ENCODE measurements at places on chromosomes 16 and 17.

DNA sequence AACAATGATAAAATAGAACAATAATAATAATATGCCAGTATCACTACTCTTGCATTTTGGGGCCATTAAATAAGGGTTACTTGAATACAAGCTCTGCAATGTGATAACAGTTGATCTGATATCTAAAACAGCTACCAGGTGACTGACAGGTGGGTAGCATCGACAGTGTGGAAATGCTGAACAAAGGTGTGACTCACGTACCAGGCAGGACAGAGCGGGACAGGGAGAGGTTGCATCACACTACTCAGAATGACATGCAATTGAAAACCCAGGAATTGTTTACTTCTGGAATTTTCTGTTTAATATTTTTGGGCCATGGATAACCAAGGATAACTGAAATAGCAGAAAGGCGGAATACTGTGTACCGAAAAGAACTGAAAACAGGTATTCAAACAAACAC, 15.8 kb upstream of the ZNF19 start:
- no peak for DNase-seq

GRCh38 chr16:30499284-30499683, 26.7 kb downstream of the ITGAL start:
- DNase-seq = no peak

DNA sequence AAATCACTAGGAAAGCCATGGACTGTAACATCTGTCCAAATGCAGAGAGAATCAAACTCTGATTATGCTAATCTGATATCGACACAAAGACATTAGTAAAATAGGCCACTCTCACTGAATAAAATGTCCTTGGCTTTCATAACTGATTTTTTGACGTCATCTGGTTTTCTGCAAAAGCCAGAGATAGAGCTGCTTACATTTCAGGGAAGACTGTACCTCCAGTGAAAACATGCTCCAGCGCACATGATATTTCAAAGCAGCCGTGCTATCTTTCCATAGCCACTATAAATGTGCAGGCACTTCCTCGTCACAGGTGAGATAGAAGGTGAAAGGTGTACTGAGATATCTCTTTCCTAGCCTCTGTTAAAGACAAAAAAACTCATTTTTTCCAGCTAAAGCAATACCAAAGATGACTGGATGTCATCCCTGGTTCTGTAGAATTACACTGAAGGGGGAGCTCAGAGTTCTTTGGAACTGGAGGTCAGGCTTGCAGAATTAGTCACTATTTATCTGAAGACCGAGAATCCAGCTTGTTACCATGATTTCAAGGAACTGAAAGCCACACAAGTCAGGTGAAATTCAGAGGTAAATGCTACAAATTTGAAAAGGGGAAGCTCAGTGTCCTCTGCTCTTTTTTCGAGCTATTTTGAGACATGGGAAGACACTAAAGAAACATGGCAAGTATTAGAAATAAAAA, 249.5 kb downstream of the CA10 start:
- DNase-seq = no peak

DNA sequence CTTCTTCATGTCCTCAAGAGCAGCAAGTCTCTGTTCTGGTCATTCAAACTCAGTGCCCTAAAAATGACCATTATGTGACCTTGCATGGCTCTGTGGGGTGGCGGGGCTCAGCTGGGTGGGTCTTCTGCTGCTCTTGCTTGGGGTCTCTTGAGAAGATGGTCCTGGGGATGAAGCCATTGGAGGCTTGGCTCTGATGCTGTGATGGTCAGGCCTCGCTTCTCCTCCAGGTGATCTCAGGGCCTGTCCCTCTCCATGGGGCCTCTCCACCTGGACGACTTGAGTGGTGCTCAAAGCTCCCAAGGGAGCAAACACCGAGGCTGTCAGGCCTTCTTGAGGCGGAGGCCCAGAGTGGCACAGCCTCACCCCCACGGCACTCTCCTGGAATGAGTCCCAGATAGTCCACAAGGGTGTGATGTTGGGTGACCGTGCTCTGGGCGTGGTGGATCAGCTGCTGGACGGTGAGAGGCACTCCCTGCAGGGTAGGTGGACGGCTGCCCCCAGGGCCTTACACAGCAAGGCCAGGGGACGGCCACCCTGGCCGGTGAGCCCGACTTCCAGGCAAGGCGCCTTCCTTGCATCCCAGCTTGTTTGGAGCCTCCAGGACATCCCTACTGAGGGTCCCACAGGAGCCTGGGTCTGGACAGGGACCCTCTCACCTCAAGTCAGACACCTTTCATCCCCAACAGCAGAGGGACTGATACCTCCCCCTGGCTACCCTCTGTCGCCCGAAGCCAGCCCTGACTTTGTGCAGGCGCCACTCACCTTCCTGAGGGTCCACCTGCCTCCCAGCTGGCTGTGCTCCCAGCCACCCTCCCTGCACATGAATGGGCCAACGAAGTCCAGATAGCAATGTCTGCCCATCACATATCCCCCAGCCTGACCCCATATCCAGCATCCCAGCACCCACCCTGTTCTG, 48.7 kb downstream of the USP22 start:
- no peak for DNase-seq

GRCh38 chr16:85335584-85336491, 223.6 kb upstream of the CIBAR2 start:
- DNase-seq = no peak

DNA sequence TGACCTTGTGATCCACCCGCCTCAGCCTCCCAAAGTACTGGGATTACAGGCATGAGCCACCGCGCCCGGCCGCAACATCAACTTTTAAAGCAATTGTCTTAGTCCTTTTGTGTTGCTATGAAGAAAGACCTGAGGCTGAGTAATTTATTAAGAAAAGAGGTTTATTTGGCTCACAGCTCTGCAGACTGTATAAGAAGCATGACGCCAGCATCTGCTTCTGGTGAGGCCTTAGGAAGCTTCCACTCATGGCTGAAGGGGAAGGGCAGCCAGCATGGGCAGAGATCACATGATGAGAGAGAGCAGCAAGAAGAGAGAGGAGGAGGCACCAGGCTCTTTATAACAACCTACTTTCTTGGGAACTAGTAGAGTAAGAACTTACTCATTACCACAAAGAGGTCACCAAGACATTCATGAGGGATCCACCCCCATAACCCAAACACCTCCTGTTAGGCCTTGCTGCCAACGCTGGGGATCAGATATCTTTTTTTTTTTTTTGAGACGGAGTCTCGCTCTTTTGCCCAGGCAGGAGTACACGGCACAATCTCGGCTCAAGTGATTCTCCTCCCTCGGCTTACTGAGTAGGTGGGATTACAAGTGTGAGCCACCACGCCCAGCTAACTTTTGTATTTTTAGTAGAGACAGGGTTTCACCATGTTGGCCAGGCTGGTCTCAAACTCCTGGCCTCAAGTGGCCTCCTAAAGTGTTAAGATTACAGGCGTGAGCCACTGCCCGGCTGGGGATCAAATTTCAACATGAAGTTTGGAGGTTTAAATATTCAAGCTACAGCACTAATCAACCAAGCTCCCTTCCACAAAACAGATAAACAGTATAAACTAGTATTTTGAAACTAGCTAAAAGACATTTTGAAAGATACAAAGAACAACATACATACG, 21.4 kb upstream of the GPT2 start:
- no peak for DNase-seq

- no peak for DNase-seq
Observed at GRCh38 chr16:73846007-73846330, 450.6 kb upstream of the PSMD7 start.

GRCh38 chr17:44565866-44566443, 8.7 kb downstream of the FZD2 start:
- no peak for DNase-seq

- no peak for DNase-seq
Observed at GRCh38 chr17:63798572-63799106, 24.7 kb downstream of the DDX42 start.

DNA sequence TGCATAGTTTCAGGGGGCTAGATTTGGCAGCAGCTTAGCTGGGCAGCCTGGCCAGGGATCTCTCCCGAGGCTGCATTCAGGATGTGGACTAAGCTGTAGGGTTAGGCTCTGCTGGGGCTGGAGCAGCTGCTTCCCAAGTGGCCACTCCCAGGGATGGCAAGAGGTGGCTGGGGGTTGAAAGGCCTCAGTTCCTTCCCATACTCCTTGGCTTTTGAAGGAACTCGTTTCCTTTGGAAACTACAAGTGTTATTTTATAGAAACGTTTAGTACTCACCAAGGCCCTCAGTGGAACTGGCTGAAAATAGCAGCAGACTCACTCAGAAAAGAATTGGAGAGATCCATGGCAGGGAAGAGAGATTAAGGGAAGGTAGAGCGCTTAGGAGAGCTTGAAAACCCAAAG, 76.4 kb downstream of the WWP2 start:
- peak; percentile 35 for DNase-seq

- no peak for DNase-seq
Observed at GRCh38 chr17:18267366-18267765, 6.9 kb downstream of the MIEF2 start.

GRCh38 chr16:79013930-79014660, 586.4 kb downstream of the MAF start:
- no peak for DNase-seq

DNA sequence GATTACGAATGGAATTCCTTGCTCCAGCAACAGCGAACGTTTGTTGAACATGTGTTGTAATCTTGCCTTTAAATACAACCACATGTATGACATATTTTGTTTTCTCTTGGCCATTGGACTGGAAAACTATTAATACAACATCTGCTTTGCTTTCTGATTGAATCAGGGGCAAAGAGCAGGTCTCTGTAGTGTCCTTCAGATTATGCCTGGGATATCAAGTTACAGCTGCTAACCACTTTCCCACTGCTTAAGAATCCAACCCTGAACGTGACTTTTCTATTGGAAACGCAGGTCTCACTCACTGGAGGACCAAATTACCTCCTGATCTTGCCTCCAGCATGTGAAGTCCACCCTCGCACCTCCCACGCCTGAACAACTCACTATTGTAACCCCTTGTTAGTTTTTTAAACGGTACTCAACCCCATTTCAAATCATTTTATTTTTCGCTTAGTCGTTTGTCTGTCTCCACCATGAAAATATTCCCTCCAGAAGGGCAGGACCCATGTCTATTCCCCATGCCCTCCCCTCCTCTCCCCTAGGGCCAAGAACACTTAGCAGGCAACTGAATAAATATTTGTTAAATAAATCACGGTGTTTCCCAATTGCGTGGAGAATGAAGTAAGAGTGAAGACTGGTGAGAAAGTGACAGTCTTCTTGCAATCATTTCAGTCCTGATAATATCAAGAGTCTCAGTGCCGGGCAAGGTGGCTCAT, 57.4 kb upstream of the MRTFB start:
- peak; percentile 17 for DNase-seq

- no peak for DNase-seq
Observed at GRCh38 chr17:19369846-19370492, 7.4 kb upstream of the B9D1 start.

GRCh38 chr17:78263063-78263735, 31.8 kb downstream of the TMEM235 start:
- no peak for DNase-seq

GRCh38 chr16:14186795-14187221, 115.7 kb downstream of the MRTFB start:
- DNase-seq = no peak

- DNase-seq = no peak
Observed at GRCh38 chr17:8003594-8004181, 1.3 kb downstream of the GUCY2D start.

DNA sequence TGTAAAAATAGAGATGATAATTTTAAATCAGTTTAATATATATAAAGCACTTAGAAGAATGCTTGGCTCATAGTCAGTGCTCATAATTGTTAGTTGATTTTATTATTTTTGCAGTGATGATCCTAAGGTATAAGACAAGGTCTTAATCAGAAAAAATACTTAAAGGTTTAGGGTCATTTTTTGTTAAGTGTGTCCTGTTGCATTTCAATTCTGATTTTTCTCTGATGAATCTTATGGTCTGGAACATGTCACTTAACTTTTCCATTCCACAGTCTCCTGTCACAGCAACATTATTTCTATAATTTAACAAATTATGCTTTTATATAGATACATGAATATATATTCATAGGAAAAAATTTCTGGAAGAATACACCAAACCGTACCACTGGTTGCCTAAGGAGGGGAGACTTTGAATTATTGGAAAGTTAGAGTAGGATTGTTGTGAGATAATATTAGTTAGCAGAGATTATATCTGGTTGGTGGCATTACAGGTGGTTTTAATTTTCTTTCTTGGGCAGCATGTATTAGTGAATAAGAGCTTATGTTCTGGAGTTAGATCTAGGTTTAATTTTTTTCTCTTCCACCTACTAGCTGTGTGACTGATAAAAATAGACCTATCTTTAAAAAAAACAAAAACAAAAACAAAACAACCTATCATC, 188.7 kb downstream of the TANC2 start:
- DNase-seq = no peak

- DNase-seq = no peak
Observed at GRCh38 chr17:38701504-38702165, 3.4 kb upstream of the MLLT6 start.

- DNase-seq = peak; percentile 20
Observed at GRCh38 chr16:24075931-24076716, 180.0 kb upstream of the CACNG3 start.

- no peak for DNase-seq
Observed at GRCh38 chr16:81625544-81626153, 153.4 kb upstream of the PLCG2 start.

GRCh38 chr17:63262751-63263476, 183.2 kb downstream of the CYB561 start:
- no peak for DNase-seq

GRCh38 chr16:82864332-82865040, 237.7 kb downstream of the CDH13 start:
- no peak for DNase-seq

- no peak for DNase-seq
Observed at GRCh38 chr17:1727258-1727789, 2.8 kb downstream of the WDR81 start.

DNA sequence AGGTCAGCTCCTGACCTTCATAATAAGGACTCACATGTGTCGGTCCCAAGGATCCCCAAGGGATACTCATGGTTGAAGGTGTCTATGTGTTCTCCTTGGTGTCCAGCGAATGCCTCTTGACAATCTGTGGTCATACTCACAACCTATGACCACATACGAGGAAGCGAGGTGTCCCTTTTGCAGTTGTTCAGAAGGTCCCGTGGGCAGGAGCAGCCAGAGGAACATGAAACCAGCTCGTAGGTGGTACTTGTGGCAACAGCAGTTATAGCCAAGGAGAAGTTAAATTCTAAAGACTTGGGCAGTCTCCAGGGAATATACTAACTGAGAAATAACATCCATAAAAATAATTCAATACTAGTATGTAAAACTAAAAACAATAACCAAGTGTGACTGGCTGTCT, 685.3 kb downstream of the WWOX start:
- no peak for DNase-seq

- no peak for DNase-seq
Observed at GRCh38 chr17:48490451-48490892, 40.3 kb downstream of the HOXB1 start.

Measured in spinal cord (tissue), 10 donors.